ENCODE measurements at places on chromosomes 11 and 22.

GRCh38 chr22:50737728-50738648 lies at the start of gene ACR:
ACR (plus strand) TSS chr22:50738204; CDS start chr22:50738236, 32 bp downstream.
- DNase-seq: no peak

GRCh38 chr11:44454666-44455065 lies 110.8 kb upstream of the CD82 start:
- DNase-seq: no peak

DNA sequence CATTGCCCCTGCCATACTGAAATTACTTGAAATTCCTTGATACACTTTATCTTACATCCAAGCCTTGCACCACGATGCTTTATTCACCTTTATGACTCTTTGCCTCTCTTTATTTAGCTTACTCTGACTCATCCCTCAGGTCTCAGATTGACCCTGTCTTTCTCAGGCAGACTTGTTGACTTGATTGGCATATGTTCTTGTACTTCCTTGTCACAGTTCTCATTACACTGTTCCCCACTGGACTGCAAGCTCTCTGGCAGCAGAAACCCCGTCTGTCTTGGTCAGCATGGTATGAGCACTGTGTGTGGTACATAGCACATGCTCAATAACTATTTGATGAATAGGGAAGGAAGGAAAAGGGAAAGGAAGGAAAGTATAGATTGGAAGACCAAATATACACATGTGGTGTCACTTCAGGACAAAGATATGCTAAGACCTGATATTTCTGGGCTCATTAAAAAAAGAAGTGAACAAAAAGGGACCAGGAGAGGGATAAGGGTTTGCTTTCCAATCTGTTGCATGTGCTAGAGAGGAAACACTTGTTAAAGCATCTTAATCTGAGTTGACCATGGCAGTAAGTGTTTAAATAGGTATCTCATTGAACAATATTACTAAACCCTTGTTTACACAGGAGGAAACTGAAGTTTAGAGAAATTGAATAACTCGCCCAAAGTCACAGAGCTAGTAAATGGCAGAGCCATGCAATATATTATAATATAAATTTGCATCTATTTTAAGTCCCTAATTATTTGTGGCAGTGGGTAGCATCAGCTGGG lies 7.2 kb downstream of the LYVE1 start:
- DNase-seq: no peak

DNA sequence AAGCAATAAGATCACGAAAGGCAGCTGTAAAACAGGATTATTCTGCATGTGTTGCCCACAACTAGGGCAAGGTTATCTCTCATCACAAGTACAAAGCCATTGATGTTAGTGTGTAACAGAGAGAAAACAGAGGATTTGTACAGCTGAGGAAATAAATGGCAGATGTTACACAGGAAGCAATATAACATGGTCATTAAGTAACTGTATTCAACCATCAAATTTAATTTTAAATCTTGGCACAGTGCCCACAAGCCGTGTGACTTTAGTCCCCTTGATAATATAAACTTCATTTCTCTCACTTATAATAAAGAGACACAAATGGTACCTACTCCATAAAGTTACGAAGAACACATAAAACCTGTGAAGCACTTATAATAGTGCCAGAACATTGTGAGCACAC lies 17.3 kb downstream of the OR51E2 start:
- DNase-seq: no peak

GRCh38 chr11:9397746-9398680 lies 13.6 kb downstream of the IPO7 start:
- no peak for DNase-seq

DNA sequence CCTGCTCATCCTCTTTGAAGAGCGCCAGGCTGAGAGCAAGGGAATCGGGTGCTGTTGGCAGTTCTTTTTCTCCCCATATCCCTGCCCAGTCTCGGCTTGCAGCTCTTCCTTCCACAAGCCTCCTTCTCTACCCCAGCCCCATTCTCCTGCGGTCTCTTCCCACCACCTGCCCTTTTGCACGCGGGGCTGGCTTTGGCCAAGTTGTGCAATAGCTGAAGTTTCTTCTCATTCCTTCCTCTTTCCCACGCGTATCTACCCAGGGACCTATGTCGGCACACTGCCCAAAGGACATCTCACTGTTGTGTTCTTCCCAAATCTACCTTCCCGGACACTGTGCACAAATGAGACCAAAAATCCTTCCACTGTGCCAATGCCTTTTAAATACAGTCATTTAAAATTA lies 22.3 kb upstream of the HTR3A start:
- DNase-seq: no peak

GRCh38 chr11:95256321-95256779 lies 25.3 kb upstream of the SESN3 start:
- DNase-seq: no peak

GRCh38 chr11:27514558-27514957 lies 8.0 kb upstream of the LIN7C start:
- no peak for DNase-seq

GRCh38 chr22:41846268-41846987 lies 13.5 kb downstream of the SREBF2 start:
- no peak for DNase-seq

- no peak for DNase-seq
These were observed 182.3 kb downstream of the BLID start for GRCh38 chr11:121933694-121934093.

- DNase-seq: no peak
These were observed 42.6 kb downstream of the SLC22A12 start for GRCh38 chr11:64633555-64634159.

GRCh38 chr22:37824674-37825641 lies 1.8 kb downstream of the GALR3 start:
- no peak for DNase-seq

- no peak for DNase-seq
These were observed 25.0 kb upstream of the TMPRSS4 start for GRCh38 chr11:118051611-118052461.

- DNase-seq: no peak
These were observed at the start of gene APOBEC3A for GRCh38 chr22:38957046-38957770. APOBEC3A (plus strand) TSS chr22:38957609; CDS start chr22:38957692, 83 bp downstream.

- DNase-seq: no peak
These were observed 1485.7 kb downstream of the BRD1 start for GRCh38 chr22:48342016-48342415.

DNA sequence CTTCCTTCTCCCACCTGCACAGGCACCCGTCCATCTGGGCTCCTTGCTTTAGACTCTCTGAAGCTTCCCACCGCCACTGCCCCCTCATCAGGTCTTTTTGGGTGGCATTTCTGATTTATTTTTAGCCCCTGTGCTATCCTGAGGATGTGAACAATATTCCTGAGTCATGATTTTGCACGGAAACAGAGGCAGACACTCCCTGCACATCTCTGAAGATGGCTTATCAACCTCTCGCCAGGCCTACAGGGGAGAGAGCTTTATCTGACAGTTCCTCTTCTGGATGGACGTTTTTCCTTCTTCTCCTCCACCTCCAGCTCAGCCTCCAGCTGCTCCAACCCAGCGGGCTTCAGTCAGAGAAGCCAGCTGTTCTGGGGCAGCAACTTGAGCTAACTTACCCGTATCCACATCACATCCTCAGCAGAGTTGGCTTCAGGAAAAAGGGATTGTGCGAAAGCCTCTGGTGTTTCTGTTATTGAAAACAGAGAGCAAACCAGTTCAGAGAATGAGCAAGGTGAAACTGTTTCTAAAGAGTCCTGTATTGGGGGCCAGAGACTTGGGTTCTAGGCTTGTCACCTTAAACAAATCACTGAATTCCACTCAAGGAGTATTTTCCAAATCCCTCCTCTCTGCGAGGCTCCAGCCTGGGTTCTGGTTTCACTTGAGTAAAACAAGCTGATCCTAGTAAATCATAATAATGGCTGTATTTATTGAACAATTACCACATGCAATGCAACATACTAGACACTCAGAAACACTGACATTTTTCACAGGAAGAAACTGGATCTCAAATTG lies 33.1 kb upstream of the ETS1 start:
- DNase-seq: no peak

DNA sequence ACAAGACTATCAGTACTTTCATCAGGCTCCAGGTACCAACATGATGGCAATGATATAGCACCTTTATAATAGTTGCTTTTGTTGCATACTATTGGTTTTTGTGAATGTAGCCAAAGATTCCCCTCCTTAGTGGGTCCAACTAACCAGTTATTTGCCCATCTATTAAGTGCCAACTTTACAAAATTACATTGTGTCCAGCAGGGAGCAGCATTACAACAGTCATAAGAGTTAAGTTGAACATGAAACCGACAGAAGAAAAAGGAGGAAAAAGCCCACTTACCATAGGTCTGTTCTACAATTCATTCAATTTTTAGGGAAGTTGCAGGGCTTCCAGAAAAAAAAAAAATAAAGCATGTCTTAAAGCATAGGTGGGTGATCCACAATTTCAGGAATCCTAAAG lies 21.6 kb downstream of the IMMP1L start:
- DNase-seq: no peak

DNA sequence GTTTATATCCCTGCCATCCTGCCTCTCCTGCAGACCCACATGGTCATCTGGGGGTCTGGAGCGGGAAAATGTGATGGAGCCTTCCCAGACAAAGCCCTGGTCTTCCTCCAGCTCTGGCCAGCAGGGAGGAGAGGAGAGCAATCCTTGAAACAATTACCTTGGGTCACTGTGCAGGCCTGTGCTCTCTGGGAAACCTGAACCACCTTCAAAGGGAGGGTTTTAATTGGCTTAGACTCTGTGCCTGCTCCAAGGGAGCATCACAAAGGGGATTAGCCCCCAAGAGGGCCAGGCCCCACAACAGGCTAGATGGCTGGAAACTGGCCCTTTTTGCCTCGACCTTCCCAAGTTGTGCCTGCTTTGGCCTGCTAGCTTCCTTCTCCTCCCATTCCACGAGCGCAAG lies 351.9 kb downstream of the TENM4 start:
- DNase-seq: no peak

DNA sequence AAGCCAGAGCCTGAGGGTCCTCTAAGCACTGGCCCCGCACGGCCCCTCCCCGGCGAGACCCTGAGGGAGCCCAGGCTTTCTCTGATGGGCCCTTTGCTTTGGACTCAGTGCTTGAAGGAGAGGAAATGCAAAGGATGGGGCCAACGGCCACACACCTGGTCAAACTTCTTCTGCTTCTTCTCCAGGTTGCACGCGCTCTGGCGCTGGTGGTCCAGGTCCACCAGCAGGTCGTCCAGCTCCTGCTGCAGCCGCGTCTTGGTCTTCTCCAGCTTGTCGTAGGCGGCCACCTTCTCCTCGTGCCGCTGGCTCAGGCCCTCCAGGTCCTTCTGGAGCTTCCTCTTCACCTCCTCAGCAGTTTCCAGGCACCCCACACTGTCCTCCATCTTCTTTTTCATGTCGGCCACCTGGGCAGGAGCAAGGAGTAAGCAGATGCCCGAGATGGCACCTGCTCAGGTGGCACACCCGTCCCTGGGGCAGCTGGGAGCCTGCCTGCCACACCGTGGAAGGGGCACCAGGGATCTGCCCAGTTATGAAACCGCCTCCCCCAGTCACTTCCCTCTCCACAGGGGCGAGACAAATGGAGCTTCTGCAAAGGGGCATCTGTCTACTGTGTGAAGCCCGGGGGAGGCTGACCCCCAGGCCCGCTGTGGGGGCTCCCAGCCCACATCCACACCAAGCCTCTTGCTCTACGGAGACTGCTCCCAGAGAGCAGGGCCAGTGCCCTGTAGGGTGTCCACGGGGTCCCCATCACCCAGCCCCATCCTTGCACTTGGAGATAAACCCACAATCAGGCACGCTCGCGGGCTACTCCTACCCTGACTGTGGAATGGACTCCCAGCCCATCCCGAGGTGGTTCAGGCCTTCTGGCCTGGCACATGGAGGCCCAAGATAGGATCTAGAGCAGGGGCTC lies 39.2 kb downstream of the APOL1 start:
- no peak for DNase-seq

GRCh38 chr22:31583861-31584485 lies 78.0 kb downstream of the PISD start:
- no peak for DNase-seq

DNA sequence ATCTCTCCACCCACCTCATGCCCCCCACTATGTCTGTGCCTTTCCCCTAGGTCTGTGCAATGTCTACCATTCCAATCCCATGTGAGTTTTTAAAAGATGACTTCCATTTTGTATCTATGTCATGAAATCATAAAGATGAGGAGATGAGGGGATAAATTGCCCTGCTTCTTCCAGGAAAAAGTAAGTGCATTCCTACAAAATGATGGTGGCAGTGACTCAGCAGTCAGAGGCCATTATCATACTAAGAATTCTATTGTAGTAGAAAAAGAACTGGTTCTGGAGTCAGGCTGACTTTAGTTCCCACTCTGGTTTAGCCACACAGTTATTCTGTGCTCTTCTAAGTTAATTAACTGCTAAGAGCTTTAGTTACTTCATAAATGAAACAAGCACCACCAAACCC lies 89.6 kb upstream of the API5 start:
- no peak for DNase-seq

DNA sequence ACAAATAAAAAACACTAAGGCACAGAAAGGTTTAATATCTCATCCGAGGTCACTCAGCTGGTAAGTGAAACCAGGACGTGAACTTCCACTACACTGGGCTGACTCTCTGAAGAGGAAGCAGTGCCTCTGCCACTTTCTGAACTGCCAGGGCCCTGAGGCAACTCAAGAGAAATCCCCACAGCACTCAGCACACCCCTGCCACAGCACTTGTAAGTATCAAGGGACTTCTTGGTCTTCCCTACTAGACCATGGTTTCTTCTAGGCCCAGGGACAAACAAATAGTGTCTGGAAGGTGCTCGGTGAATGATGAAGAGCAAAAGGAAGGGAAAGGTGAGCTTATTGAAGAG lies 49.7 kb downstream of the RPL27A start:
- DNase-seq: no peak

GRCh38 chr11:123576082-123576481 lies 78.3 kb downstream of the SCN3B start:
- no peak for DNase-seq

DNA sequence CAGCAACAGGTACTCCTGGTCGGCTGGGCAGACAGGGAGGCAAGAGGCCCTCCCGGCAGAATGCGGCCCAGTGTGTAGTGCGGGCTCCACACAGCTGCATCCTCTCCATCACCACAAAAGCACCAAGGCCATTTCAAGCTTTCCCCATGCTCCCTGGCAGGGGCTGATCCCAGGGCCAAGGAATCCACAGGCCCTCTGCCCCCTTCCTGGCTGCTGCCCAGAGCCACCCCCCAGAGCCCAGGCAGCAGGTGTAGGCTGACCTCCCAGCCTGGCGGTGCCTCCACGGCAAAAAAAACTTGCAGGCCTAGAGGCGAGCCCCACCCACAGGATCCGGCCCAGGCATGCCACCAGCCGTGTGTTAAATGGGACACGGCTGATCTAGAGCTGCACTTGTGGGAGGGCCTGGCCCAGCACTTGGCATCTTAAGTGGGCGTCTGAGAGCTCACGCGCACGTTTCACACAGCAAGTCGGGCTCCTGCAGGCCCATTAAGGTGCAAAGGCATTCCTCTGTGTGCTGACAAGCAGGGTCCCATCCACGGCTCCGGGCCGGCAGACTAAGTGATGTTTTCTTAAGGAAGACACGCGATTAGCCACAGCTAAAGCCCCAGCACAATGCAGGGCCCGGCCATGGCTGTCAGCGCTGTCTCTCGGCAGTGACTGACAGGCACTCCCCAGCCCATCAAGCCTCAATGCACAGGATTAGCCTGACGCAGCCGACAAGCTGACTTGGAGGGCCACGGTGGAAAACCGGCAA lies 19.8 kb upstream of the GNB1L start:
- DNase-seq: no peak

GRCh38 chr11:123194337-123195187 lies 486 bp downstream of the CLMP start:
- no peak for DNase-seq

GRCh38 chr11:108483163-108483562 lies 15.0 kb downstream of the POGLUT3 start:
- no peak for DNase-seq
